ENCODE measurements at places on chromosomes 3 and 15.
A peak's percentile ranks its signal among the peaks of the same experiment; 100 is the strongest.

- no peak for DNase-seq
These were observed 69.8 kb upstream of the WNT5A start for GRCh38 chr3:55556619-55557537.

GRCh38 chr3:17243621-17244020 lies 358.9 kb downstream of the PLCL2 start:
- no peak for DNase-seq

DNA sequence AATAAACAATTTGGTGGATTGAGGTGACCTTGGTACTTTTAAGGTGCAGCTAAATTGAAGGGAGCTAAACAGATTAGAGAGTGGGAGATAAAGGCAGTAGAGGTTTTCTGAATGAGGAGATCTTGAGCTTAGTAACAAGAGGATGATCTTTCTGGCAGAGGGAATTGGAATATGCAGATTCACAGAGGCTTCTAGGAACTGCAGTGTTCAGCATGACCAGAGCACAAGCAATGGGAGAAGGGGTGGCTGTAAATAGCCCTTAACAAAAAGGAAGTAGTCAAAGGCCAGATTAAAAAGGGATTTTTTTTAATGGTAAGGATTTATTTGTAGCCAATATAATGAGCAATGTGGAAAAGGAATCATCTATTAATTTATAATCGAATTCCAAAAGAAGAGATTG lies 5.7 kb upstream of the BNIP2 start:
- DNase-seq = no peak

DNA sequence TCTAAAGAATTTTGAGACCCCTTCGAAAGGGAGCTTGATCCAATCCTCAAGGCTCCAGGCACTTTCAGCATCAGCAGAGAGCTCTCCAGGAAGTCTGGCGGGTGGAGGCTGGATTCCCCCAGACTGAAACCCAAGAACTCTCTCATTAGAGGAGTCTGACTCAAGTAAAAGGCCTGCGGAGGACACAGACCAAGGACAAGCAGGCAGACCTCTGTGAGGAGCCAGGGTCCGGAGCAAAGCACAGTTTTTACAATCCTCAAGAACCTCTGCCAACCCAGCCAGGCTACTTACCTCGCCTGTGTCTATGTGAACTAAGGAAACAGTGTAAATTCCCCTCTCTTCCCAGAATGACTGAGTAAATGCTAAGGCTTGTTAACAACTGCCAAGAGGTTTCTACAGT lies 86.2 kb downstream of the FBN1 start:
- DNase-seq = no peak

DNA sequence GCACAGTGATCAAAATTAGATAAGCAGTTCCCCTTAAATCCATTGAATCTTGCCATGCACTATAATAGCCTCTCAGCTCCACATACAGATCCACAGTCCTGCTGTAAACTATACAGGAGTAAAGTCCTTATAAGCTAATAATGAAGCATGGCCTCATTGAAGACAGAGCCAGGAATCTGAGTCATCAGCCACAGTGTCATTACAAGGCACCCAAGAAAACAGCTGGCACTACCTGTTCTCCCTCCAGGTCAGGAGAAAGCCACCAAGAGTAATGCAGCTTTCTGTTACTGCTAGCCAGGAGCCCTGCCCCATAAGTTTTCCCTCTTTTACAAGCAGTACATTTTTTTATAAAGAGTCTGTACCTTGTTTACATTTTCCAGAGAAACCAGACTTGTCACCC lies 27.3 kb downstream of the WDR49 start:
- no peak for DNase-seq

DNA sequence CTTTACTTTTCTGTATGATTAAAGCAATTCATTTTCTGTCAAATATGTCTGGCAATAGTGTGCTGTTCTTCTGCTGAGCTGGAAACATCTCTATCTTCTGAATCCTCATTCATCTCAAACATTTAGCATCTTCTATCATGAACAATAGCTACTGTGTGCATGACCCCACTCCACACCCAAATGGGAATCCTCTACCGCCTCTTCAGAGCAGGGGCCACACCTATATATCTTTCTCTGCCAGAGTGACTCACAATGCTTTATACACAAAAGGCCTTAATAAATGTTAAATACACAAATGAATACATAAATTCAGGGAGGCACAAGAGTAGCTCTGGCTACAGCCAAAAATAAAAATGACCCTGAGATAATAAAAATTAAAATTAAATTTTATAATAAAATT lies 8.0 kb downstream of the ALDH1A2 start:
- no peak for DNase-seq

DNA sequence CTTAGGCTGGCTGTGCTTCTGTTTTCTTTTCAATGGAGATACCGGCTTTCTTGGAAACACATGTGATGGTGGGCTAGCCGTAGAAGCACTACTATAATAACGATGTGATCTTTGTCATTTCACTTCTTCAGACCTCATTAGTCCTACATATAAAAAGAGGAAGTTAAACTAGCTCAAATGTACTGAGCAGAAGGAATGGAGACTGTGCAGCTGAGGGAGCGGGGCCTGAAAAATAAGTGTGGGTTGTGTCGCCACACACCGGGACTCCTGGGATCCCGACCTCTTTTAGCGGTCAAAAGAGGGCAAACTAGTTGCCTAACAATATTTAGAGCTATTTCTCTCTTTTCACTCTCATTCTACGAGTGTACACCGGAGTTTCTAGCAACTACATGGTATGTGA lies 1.0 kb upstream of the RNF7 start:
- no peak for DNase-seq

GRCh38 chr3:69750549-69750948 lies 11.3 kb downstream of the MITF start:
- DNase-seq = no peak

DNA sequence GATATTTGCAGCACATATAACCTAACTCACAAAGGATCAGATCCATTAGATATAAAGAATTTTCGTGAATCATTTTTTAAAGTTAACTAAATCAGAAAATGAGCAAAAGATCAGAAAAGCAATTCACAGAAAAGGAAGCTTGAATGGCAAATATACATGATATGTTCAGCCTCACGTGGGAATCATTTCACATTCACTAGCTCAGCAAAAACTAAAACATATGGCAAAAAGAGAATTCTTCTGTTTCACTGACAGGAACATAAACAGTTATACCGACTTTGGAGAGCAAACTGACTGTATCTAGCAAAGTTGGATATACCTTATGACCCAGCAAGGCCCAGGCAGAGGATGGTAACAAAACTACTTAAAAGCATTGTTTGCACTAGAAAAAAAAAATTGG lies 34.0 kb upstream of the NR2E3 start:
- peak; percentile 0 for DNase-seq

DNA sequence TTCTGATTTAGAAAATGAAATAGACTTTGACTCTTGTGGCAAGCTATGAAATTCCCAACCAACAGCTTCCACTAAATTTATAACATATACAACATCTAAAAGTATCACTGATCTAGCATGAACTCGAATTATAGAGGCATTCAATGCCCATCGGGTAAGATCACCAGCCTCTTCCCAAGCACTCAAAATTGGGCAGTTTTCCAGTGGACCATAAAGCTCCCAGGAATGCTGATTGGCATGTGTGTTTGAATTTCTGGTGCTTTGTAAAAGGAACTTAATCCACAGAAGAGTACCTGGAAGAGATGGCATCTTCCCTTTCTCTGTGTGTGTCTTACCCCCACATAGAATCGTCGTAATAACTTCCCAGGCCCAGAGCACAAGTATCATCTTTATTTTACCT lies 10.0 kb downstream of the LRTM1 start:
- no peak for DNase-seq

DNA sequence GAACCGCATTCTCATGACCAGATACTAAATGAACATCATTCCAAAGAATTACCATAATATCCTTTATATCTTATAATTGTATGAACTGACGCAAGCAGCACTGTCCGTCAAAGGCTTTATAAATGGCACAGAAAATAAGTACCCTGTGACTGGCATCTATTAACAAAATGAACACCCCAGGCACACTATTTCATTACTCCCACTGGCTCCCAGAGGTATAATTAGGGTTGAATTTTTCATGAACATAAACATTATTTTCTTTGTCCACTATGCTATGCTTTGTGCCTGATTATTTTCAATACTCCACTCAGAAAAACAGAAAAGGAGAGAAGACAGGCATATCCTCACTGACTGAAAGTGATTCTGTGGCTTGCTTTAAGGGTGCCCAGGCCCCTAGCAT lies 71.1 kb downstream of the LYZL4 start:
- no peak for DNase-seq

DNA sequence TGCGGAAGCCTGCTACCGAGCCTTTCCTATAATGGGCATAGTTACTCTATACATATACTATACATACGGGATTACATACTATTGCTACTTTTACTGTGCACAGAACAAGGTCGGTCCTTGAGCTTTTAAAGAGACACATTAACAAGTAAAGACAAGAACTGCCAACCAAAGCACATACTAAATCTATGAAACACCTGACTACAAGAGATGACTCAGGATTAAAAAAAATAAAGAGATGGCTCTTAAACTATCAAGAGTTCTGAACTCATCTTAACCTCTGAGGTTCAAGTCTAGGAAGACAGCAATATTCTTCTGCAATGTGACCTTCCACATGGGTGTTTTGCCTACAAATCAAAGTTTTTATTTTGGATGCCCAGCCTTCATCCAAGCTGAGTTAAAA lies 106.8 kb downstream of the TNIK start:
- DNase-seq = no peak

DNA sequence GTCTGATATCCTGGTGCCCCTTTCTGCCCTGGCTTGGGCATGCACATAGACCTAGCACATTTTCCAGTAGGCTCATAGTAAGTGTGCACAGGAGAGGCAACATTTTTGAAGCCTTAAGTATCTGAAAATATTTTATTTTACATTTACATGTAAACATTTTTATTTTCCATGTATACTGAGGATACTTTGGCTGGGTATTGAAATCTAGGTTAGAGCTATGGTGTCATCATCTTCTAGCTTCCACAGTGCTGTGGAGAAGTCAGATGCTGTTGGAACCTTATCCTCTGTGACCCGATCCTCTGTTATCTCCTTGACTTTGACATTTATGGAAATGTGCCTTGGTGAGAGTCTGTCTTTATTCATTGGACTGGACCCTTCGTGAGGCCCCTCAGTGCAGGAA lies 74.1 kb downstream of the PLXNA1 start:
- DNase-seq = no peak

DNA sequence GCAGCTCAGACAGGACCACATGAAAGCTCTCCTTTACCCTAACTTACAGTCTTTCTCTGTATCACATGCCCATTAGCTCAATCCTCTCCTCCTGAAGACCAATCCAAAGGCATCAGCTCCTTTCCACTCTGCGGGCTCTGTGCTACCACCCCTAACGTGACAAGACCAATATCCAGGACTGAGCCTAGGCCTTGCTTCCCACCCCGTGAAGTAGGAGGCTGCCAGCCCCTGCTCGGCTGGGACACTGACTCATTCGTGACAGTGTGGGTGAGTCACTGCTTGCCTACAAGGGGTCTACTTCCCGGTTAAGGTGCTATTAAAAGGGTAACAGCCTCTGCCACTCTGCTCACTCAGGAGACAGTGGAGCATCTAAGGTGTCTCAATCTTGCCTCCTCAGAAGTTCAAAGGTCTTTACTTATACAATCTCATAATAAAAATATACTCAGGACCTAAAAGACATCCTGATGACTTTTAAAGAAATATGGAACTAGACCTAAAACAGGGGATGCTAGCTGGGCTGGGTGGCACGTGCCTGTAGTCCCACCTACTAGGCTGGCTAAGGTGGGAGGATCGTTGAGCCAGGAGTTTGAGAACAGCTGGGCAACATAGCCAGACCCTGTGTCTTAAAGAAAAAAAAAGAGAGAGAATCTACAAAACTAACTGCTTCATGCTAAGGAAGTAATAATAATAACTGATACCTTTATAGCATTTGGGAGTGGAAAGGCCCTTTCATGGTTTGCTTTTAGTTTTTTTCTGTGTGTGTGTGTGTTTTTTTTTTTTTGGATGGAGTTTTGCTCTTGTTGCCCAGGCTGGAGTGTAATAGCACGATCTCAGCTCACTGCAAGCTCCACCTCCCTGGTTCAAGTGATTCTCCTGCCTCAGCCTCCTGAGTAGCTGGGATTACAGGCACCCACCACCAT lies 55.0 kb downstream of the TMEM44 start:
- DNase-seq = no peak

- no peak for DNase-seq
These were observed 241.6 kb downstream of the GAP43 start for GRCh38 chr3:115864911-115865310.

DNA sequence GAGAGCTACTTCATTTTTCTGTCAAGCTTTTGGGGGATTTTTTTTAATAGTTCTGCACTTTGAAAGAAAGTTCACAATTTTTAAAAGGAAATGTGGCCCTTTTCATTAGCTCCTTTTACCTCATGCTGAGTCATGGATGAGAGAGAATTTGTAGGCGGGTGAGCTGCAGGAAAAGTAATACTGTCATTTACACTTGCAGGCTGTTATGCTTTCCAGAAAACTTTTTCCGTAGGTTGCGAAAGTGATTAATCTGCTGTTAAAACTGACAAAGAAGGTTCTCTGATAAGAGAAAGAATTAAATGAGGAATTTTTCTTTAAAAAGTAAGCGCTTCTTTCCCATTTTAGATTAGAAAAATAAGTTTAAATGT lies 430.2 kb downstream of the LPP start:
- DNase-seq = no peak
